Stimulated activated CD8-positive, alpha-beta memory T cell treated with anti-CD3 and anti-CD28 coated beads, Interleukin-12 subunit alpha, Interleukin-12 subunit beta, amount 100 ng/mL, for 1 hour (primary cell): ENCODE measurements at places on chromosomes 5 and 9.

DNA sequence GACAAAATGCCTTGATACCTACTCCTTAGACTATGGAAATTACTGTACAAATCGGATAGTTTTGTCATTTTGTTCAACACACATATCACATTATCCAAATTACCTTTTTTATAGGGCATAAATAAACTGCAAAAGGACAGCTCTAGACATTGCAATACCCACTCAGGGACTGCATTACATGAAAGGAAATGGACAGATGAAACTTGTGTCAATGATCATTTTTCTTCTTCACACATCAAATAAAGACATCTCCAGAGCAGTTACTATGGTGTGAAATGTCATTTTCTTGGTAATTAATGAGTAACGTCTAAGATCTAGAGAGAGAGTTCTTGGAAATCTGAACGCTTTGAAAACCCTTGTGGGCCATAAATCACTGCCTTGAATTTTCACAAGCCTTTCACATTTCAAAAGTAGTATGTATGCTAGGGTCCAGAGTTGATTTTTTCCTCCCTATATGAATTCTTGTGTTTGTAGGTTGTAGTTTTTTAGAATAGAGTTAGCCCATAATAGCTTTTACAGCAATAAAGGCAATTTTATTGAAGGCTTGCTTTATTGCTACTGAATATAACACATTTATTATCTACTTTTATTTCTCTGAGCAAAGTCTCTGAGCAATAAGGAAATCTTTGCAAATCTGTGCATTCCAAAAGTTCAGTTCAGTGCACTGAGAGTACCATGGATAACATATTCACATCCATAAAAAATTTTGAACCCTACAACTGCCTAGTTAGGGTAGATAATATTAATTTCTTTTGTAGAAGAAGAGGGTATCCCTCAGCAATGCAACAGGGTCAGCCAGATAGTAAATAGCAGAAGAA is 358.0 kb upstream of the PCSK5 start:
- DNase-seq = no peak

DNA sequence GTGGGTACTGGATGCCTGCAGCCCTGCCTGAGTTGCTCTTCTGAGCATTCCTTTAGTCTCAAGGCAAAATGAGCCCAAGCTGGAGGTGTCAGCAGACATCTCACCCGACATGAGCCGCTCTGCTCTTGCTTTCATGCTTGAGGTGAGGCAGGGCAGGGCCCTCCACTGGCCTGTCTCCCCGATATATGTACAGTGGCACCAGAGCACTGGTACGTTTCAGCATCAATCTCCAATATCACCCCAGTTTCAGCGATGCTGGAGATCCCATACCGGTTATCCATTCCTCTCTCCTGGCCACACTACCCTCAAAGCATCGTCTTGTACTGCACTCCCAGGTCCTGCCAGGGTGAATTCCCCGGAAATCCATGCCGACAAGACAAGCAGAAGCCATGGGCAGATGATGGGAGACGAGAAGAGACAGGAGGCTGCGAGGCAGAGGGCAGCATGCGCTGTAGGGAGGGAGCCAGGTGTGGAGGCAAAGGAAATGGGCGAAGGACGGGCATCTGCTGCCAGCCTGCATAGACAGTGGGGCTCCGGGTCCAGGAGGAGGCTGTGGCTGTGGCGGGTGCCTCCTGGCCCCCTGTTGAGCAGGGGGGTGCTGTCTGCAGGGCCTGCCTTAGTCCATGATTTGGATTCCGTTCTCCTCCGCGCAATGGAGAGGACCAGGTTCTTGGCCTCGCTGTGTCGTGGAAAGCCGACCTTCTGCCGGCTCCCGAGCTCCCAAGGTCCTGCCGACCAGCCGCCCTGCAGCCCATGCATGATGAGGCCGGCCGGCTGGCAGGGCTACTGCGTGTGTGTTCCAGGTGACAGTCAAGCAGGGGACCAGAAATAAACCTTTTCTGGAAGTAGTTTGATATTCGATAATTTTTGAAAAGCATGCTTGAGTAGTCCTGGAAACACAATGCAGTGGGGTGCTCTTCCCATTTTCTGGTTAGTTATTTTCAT is 152.2 kb upstream of the IRX2 start:
- no peak for DNase-seq

DNA sequence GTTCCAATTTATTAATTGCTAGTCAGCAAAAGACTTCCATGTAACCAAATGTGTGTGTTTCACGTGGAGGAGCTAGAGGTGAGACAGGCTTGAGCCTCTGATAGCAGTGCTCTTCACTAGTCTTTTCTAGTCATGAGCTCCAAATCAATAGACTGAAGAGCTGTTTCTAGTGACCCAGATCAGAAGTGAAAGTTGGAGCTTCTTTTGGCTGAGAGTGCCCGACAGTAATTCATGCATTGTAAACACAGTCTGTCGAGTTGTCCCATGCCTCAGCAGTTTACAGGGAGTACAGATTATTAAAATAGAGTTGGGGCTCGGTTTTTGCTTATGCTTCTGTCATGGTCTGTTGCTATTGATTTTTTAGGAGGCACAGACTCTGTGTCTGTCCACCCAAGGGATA is 793.1 kb downstream of the DTWD2 start:
- no peak for DNase-seq

DNA sequence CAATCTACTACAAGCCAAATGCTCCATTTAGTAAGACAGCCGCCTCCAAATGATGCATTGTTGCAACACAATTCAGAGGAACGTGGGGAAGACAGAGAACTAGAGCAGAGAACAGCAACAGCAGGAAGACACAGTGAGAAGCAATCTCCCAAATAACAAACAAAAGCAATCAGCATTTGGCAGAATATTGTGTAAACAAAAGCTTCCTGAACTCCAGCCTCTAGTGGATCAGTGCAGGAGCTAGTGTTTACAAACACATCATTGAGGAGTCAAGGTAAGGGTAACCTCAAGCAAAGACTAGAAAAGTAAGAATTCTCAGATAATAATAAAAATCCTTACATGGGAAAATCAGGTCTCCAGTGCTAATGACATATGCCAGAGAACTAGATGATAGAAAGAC is 20.6 kb downstream of the FST start:
- DNase-seq = no peak

DNA sequence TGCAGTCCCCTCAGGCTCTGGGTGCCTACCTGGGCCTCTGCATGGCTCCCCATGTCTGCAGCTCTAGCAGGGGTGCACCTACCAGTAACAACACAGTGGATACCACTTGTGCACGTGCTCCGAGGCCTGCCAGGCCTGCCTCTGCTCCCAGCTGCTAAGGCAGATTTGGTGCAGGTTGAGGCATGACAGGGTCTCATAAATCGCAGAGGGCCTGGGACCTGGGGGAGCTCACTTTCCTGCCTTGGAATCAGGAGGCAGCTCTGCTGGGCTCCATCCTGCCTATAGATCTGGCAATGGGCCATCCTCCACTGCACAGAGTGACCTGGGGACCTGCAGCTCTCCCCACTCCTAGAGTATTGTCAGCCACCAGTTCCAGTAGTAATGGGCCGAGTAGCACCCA is 121.9 kb upstream of the CXCL14 start:
- DNase-seq = no peak

DNA sequence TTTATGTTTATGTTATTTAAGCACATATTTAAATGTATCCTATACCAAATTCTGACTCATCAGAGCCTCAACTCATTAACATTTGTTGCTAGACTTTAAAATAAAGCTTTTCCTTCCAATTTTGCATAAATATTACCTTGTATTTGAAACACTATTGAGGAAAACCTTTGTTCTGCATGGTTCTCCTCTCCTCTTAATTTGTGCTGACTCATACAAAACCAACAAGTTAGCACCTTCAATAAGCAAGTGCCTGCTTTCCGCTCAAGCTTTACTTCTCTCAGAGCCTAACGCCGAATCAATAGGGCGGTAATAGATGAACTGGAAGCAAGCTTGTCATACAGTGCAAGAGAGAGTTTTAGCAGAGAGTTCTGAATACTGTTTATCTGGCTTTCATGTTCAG is 7.9 kb downstream of the AMACR start:
- DNase-seq = no peak

GRCh38 chr5:149422366-149423048 is 43.4 kb upstream of the IL17B start:
- DNase-seq = no peak

DNA sequence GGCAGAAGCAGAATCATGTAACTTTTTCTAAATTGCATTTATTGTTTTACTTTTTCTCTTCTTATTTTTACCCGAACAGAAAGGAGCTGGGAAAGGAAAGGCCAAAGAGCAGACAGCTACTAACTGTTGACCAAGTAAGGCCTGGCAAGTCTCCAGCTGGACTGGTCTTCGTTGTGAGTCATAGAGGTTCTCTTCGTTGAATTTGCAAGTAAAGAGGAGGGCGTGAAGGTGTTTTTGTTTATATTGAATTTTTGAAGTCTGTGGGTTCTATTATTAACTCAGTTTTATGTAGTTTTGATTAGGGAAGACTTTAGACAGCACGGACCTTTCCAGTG is 416.5 kb upstream of the CCNH start:
- no peak for DNase-seq

- DNase-seq = no peak
Observed at GRCh38 chr9:111910428-111910827, 13.8 kb downstream of the UGCG start.

- DNase-seq = no peak
Observed at GRCh38 chr5:73267766-73268435, 94.9 kb downstream of the TMEM174 start.

DNA sequence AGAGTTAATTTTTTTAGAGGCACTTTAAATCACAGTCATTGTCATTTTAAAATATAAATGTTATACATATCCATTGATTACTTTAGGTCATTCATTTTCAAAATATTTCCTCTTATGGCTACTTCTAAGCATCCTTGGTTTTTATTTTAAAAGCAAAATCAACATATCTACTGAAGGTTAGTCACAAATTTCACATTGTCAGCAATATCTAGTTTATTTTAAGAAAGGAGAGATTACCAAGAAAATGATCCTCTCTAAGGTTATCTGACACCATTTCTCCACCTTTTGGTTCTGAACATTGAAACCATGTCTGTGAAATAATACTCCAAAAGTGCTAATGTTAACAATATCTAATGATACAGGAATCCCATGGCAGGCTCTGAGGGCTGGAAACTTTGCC is 24.5 kb downstream of the SEMA6A start:
- DNase-seq = no peak

DNA sequence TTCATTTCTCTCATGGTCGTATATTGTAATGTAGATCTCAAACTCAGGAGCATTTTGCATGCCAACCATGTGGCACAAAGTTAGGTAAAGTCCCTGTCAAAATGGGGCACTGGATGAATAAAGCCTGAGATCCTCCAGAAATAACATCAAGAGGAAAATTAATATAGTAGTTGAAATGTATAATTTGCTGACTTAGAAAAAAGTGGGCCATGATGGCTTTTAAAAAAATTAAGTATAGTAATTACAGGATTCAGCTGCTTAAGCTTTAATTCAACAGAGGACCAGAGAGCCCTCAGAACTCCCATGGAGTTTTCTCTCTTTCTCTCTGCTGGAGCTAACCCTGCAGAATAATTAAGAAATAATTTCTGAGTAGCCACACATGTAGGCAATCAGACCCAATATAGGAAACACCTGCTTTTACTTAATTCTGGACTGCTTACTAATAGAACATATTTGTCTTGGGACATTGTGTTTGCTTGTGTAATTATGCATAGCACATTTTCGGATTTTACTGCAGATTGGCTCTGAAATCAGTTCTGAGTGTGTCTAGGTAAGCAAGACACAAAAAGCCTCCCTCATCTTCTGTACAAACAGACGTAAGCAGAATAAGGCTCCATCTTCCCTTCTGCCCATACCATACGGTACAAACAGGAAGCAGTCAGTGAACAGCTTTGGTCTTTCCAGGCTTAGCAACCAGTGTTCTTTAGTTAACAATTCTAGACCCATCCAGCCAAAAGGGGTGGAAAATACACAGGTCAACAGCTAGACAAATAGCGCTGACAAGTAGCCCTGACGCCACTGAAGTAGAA is 26.5 kb upstream of the PCSK1 start:
- DNase-seq = no peak
